Activated CD4-positive, CD25-positive, alpha-beta regulatory T cell treated with anti-CD3 and anti-CD28 coated beads, Interleukin-2, amount 50 U/mL, for 16 hours (primary cell): ENCODE measurements at places on chromosomes 5 and 9.

- peak; percentile 21 for DNase-seq
Measured at GRCh38 chr5:132437604-132438266, 52.8 kb downstream of the IRF1 start.

GRCh38 chr5:37685211-37685610 is 154.6 kb downstream of the GDNF start:
- no peak for DNase-seq

- no peak for DNase-seq
Measured at GRCh38 chr9:38092200-38092524, 23.1 kb upstream of the SHB start.

DNA sequence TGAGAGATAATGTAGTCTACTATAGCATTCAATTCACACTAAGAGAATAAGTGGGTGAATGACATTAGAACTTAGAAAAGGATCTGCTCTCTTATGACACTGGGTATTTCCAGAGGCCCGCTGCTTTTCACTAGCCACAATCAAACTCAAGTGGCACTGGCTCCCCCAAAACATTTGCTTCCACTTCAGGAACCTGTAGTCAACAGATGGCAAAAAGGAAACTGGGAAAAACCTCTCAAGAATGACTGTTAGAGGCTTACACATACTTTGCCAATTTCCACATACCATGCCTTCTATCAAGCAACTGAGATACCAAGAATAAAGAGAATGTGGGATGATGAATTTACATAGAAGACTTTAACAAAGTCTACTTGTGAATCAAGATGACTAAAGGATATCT is 11.2 kb downstream of the POC5 start:
- no peak for DNase-seq

GRCh38 chr9:4298255-4299004 is 1.4 kb downstream of the GLIS3 start:
- DNase-seq: no peak

DNA sequence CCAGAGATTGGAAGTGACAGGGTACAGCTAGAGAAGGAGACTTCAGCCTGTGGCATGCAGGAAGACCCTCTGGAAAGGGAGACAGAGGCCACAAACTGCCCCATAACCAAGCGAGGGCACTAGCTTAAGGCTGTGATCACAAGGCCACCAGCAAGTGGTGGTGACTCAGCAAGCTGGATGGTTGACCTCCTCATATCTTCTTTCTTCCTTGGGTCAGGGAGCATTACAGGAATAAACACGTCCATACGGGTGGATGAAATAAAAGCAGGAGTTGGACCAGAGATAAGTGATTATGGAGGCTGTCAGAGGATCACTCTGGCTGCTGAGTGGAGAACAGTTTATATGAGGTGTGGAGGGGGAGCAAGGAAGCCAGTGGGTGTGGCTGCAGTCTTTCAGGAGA is 234.6 kb upstream of the TAS2R1 start:
- no peak for DNase-seq

GRCh38 chr5:64576250-64576649 is 70.4 kb downstream of the RGS7BP start:
- DNase-seq: no peak

- no peak for DNase-seq
Measured at GRCh38 chr9:116325924-116326323, 172.3 kb downstream of the PAPPA start.

GRCh38 chr5:73394610-73395009 is 54.0 kb downstream of the FOXD1 start:
- no peak for DNase-seq

DNA sequence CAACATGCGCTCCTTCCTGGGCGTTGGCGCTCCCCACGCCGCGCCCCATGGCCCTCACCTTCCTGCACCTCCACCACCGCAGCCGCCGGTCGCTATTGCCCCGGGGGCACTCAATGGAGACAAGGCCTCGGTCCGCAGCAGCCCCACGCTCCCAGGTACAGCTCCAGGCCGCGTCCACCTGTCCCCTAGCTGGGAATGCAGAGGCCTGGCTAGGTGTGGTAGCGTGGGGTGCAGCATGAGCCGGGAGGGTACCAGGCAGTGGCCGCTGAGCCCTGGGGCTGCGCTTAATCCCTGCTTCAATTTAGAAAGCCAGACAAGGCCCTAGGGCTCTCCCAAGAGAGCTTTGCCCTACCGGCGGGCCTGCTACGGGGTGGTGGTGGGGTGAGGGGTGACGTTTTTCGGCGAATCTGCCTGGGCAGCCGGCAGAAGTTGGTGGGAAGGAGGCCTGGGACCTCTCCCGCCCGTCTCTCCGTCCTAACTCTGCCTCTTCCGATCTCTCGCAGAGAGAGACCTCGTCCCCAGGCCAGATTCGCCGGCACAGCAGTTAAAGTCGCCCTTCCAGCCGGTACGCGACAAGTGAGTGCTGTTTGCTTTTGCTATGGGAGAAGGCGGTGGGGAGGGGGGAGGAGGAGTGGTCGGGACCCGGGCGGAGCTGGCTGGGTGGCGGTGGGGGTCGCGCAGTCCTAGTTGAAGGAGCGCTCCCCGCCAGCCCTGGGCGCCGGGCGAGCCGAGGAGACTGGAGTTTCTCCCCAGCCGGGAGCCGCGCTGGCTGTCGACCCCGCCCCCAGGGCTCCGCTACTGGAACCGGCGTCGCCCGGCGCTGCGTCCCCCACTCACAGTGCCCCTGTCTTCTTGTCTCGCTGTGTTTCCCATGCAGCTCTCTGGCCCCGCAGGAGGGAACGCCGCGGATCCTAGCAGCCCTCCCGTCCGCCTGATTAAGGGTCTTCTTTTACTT is 4.8 kb downstream of the IRX1 start:
- no peak for DNase-seq

DNA sequence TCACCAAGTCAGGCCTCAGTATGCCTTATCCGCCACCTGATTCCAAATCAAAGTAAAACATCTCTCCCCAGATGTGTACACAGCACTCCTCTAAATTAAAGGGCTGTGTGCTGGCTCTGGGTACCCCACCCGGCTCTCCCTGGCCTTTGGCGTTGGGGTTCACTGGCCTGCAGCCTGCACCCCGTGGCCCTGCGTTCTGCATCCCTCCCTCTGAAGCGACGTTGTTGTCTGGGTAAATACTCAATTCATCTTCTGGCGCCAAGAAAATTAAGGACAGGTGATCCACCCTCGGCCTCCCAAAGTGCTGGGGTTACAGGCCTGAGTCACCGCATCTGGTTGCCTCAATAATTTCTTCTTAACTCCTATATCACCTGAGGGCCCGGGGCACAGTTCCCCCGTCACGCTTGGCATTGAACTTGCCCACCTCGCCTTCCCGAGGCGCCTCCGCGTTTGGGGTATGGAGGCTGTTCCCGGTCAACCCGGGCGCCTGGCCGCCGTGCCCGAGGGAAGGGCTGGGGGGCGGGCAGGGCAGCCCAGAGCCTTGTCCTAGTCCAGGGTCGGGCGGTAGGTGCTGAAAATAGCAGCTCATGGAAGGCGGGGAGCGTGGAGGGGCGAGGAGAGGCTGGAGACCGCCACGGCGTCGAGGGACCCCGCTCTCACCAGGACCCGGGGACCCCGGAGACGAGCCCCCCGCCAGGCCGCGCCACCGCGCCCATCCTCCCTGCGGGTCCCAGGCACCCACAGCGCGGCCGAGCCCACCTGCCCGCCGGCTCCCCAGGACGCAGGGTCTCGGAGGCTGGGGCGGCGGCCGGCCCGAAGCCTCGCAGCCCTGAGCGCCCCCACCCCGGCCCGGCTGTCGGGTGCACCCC is 531 bp downstream of the ABO start:
- no peak for DNase-seq

GRCh38 chr9:111838439-111838838 is 43.7 kb upstream of the SHOC1 start:
- no peak for DNase-seq

DNA sequence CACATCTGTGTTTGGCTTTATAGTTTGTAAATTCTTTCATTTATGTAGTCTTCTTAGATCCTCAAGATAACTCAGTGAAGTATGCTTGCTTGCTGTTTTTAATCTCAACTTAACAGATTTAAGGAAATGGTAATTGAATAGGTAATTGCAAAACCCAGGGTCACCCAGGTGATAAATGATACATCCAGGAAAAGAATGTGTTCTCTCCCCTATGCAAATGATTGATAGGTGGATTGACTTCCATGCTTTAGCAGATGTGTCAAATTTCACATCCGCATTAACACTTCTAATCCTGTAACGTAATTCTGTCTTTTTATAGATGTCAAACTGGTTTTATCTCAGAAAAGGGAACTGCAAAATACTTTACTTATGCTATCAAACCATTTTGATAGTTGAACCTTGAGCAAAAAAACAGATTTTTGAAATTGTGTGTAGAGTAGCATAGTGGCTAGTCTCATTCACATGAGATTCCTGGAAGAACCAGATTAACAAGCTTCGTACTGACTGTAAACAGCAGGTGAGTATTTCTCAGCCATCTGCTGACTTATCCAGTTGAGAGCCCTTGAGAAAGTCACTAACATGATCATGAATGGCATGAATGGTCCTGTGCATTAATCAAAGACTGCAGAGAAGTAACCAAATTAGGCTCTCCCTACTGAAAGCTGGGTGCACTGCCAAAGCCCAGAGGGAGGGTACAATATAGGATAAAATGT is 86.7 kb upstream of the PAM start:
- no peak for DNase-seq

- DNase-seq: peak; percentile 57
Measured at GRCh38 chr9:127970401-127971313, 10.1 kb downstream of the EEIG1 start.

- DNase-seq: no peak
Measured at GRCh38 chr9:11045589-11045988, 432.8 kb upstream of the PTPRD start.

DNA sequence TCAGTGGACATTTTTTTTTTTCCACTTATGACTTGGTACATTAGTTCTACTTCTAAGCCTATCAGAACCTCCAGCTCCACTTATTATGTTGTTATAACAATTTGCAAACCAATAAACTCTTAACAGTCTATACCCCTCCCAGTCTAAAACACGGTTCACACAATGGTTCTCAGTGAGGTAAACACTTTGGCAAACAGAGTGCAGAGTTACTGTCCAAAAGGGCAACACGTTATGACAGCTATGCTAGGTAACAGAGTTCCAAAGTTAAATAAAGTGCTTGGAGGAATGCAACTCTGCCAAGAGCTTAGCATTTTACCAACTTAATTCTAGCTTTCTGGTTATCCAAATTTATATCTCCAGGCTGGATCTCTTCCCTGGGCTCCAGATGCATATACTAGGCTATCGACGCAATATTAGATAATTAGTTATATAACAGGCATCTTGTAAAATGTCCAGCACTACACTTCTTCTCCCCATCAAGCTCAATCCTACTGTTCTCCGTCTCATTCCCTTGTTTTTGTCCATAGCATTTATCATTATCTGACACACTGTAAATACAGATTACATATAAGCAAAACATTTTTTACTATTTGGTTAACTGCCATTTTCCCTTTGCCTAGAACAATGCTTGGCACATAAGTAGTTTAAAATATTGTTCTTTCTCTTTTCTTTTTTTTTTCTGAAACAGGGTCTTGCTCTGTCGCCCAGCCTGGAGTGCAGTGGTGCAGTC is 14.3 kb downstream of the FNBP1 start:
- no peak for DNase-seq

- no peak for DNase-seq
Measured at GRCh38 chr9:116929621-116930020, 242.5 kb downstream of the TRIM32 start.

DNA sequence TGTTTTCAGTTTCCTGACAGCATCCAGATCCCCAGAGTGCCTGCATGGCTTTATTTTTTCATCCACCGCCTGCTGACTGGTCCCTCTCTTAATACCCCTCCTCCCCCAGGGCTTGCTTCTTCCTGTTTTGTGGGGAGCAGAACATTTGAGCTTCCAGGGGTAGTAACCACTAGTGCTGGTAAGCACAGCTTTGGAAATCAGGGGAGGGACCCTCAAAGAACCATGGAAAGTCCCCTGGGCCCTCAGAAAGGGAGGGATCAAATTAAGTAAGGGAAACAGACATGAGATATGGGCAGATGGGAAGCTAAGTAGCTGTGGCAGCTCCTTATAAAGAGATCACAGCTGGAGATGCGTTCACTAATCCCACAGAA is 26.8 kb downstream of the GRIA1 start:
- DNase-seq: no peak

DNA sequence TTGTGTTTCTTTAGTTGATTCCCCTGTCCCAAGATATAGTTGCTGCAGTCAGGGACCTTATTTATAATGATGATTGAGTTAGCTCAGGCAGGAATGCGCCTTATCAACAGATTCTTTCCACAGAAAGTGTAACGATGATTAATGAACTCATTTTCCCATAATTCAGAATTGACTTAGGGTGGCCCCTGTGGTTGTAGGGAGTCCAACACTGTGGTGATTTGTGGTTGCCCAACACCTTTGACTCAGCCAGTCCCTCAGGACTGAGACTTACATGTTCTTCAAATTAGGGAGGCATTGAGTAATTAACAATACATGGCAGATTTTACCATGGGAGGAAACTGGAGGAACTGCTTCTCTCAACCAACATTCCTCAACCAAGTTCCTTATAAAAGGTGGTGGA is 221.9 kb downstream of the GABRG2 start:
- DNase-seq: no peak

- DNase-seq: no peak
Measured at GRCh38 chr9:125744616-125745015, 2.6 kb upstream of the PBX3 start.

DNA sequence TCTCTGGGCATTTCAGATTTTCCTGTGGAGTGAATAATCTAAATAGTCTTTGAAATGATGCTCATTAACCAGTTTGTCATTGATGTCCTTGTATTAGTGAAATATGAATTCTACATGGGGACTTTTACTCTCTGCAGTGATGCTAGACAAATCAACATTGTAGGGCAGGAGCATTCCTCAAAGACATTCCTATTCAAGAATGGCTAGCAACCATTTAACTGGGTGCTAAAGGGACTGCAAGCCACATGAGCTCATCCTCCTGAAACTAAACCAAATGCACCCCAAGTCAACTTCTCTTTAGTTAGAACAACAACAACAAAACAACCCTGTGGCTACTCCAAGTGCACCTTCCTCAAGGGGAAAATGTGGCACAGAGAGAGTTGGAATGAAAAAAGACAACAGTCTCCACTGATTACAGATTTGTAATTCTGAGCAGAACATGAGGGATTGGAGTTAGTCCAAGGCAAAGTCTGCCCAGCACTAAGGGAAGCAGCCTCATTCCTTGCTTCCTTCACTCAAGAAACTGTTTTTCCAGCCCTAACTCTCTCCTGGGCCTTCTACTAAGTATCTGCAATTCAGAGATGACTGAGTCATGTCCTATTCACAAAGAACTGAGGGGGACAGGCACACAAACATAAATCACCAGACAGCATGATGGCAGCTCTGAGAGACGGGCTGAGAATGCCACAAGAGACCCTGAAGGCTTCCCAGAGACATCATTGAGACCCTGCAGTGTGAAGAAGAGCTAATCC is 82.0 kb upstream of the WWC1 start:
- no peak for DNase-seq
